ENCODE measurements at places on chromosomes 11 and 22.

- no peak for DNase-seq
These were observed 106.8 kb downstream of the ABTB2 start for GRCh38 chr11:34250732-34251588.

- no peak for DNase-seq
These were observed 10.7 kb downstream of the KRTAP5-5 start for GRCh38 chr11:1640076-1640946.

- DNase-seq, result no peak
These were observed 1.3 kb downstream of the PPP1CA start for GRCh38 chr11:67400251-67400941.

GRCh38 chr22:37817705-37818408 lies 5.3 kb upstream of the GALR3 start:
- DNase-seq, result no peak

GRCh38 chr11:126335463-126335760 lies 20.1 kb upstream of the ST3GAL4 start:
- DNase-seq, result no peak

GRCh38 chr11:117605331-117605730 lies 191.7 kb downstream of the DSCAML1 start:
- DNase-seq, result no peak

DNA sequence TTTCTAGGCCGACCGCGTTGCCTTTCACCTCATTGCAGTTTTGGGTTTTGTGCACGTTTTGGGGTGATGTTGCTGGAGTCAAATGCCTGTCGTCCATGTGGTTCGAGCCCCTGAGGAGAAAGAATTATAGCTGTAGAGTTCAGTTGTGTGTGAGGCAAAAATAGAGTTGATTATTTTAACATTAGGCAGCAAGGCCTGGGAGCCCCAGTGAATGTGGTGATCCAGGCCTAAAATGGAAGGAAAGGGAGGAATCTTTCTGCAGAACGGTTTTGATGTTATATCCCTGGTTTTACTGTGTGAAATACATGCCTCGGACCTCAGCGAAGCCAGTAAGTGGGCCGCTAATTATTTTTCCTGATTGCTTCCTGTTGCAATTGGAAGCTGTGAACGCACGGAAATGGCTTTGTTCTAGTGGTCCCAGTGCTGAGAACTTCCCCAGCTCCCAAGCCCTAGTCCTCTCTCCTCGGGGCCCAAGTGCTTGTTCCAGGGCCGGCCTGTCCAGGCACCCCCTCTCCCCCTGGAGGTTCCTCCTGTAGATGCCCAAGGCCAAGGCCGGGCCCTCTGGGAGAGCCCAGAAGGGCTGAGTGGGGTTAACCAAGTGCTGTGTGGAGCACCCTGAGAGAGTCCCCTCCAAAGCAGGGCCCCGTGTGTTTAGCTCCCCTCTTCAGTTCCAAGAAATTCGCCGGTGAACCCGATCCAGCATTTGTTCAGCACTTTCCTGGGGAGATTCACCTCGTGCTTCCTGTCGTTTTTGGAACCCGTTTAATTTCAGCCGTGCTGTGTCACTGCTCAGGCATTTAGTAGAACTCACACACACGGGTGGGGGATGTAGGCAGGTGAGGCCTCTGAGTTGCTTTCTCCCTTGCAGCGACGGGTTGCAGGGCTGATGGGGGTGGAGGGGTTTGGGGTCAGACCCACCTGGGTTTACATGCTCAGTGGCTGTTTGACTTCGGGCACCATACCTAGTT lies 2.1 kb downstream of the LRP5 start:
- DNase-seq, result no peak

- DNase-seq, result no peak
These were observed 163.0 kb upstream of the CCDC179 start for GRCh38 chr11:23023319-23023718.

DNA sequence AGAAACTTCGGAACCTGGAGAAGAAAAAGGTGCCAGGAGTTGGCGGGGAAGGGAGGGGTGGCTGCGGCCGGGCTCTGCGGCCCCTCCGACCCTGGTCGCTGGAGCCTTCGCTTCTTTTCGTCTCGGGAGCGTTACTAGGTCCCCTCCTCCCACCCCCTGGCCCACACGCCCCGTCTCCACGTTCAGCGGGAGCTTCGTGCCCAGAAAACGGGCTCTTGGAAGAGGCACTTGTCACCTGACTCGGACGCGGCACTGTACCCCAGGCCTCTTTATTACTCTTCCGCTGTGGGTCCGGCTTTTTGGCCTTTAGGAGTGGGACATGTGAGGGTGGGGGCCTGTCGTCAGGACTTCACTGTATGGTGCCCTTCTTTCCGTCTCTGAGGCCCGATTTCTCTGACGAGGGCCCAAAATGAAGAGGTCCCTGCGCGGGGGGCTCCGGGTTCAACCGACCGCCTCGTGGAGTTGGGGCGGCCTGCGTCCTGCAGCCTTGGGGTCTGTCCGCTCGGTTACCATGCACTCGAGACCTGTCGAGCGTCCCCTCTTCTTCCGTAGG lies 1.2 kb downstream of the CAPRIN1 start:
- DNase-seq, result no peak

GRCh38 chr22:40076702-40077645 lies 82.2 kb downstream of the FAM83F start:
- no peak for DNase-seq

GRCh38 chr11:16876837-16877236 lies 137.4 kb downstream of the PLEKHA7 start:
- DNase-seq, result no peak

DNA sequence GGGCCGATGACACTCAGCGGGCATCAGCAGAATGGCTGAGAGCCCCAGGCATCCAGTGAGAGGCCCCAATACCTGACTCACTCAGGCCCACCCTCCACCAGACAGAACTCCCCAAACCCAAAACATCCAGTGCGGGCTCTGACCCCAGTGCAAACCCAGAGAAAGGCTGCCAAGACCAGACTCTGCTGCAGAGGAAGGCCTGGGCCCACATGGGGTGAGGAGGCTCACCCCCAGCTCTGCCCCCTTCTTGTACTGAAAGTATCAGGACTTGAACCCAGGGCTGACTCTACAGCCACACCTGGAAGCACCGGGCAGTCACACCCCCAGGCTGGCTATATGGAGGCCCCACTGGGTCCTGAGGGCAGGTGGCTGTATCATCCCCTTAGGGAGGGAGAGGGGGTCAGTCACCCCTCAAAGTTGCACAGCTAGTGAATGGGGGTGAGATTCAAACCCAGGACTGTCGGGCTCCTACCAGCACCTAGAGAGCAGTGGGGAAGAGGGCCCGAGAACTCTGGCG lies 49.3 kb downstream of the IGLL1 start:
- DNase-seq, result no peak

DNA sequence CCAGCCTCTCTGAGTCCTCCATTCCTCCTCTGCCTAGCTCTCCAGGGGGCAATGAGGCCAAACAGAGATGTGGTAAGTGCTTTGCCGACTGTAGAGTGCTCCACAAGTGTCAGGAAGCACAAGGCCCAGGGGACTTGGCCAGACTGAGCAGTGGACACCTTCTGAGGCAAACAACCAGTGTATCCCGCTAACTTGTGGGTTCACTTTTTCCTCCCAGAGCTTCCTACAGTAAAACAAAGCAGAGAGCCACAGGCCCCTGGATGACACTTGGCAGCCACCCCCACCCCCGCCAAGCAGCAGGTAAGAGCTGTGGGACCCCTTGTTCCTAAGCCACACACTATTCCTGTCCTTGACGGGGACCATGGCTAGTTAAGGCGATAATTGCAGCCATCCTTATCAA lies 160.9 kb downstream of the CACNA1I start:
- DNase-seq, result no peak

GRCh38 chr11:106306942-106307341 lies 229.5 kb downstream of the AASDHPPT start:
- no peak for DNase-seq

DNA sequence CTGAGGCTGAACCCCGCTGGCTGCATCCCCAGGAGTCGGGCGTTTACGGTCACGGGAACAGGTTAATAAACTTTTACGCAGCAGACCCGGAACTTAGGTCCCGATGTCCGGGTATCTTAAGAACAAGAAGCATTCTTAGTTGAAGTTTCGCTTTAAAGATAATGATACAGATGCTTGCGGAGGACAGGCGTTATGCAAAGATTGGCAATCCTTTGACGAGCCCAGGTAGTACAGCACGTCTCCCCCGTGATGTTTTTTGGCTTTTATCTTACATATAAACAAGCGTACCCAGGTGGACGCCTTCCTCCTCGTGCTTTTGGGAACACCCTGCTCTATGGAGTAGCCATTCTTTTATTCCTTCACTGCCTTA lies 871 bp upstream of the TOLLIP start:
- no peak for DNase-seq

DNA sequence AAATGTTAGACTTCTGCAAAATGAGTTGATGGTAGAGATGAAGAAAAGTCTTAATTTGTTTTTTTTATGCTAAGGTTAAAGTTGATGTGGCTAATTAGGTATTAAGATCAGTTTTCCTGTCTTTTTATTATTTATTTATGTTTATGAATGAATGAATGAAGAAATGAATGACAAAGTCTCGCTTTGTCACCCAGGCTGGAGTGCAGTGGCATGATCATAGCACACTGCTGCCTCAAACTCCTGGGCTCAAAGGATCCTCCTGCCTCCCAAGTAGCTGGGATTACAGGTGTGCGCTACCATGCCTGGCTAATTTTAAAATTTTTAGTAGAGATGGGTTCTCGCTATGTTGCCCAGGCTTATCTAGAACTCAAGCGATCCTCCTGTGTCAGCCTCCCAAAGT lies 29.2 kb downstream of the MTMR3 start:
- no peak for DNase-seq

DNA sequence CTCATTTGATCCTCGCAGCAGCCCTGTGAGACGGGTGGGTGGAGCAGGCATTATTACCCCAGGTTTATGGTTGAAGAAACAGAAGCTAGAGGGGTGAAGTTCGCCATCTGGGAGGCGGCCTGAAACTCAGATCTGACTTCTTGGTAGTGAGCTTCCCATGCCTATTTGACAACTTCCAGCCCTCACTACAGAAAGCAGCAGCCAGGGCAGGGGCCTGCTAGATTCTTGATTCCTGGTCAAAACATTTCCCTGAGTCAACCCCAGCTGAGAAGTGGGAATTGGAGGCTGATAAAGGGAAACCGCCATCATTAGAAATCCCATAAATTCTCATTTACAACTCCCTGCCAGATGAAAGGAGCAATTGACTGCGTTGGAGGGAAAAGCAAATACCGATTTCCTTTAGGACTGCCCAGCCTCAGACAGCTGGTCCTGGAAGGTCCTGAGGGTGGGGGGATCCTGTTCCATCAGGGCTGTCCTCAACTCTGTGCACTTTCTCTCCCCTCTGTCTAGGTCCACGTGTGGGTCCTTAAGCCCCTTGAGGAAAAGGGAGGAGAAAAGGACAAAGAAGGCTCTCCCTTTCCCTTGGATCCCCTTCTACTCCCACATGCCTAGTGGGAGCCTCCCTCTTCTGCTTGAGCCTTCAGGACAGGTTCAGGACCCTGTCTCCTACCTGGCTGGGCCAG lies 10.2 kb upstream of the NECTIN1 start:
- DNase-seq, result no peak

- no peak for DNase-seq
These were observed 17.4 kb downstream of the DRD2 start for GRCh38 chr11:113457784-113458183.

GRCh38 chr11:60933416-60934123 lies 9.3 kb downstream of the TMEM132A start:
- no peak for DNase-seq

GRCh38 chr11:45663486-45664375 lies 1.7 kb downstream of the CHST1 start:
- no peak for DNase-seq

GRCh38 chr22:46563381-46564083 lies 26.1 kb upstream of the CELSR1 start:
- no peak for DNase-seq

DNA sequence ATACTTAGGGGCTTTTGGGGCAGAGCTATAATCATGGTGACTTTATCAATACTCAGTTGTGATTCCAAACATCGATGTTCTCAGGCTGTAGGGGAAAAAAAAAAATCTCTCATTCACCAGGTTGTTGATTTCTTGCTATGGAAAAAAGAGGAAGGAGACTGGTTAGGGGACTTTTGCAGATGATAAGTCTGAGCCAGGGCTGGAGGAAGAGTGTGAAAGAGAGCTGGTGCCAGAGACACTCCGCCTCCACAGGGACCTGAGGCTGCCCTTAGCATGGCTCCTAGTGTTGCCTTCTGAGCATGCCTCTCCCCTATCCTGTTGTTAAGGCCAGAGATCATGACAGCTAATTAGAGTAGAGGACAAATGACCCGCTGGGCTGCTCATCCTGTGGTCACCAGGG lies 16.9 kb downstream of the UPB1 start:
- DNase-seq, result no peak

- DNase-seq, result no peak
These were observed 247.6 kb downstream of the ETS1 start for GRCh38 chr11:128339792-128340191.

DNA sequence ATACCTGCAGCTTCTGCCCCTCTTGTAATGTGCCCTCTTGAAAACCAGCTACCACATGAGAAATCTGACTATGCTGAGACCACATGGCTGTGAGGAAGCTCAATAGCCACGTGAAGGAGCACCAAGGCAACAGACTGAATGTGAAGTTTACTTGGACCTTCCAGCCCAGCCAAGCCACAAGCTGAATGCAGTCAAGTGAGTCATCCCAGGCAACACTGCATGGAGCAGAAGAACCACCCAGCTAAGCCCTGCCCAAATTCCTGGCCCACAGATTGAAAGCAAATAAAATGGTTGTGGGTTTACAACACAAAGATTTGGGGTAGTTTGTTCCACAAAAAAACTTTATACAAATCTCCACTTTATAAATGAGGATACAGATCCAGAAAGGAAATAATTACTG lies 114.5 kb downstream of the TIMP3 start:
- DNase-seq, result no peak

- no peak for DNase-seq
These were observed 462.8 kb downstream of the INSC start for GRCh38 chr11:15577519-15577918.

- DNase-seq, result no peak
These were observed 4.9 kb downstream of the CLDN5 start for GRCh38 chr22:19519041-19519926.

DNA sequence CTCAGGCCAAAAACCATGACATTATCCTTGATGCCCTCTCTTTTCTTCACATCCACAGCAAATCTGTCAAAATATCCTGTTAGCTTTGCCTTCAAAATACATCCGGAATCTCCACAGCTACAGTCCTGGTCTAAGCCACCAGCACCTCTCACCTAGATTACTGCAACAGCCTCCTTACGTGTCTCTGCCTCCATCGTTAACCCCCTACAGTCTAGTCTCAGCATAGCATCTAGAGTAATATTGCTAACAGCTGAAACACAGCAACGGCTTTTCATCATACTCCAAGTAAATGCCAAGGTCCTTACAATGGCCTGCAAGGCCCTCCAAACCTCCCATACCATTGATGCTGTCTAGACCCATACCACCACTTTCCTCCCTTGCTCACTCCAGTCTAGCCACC lies 4.4 kb downstream of the TSG101 start:
- no peak for DNase-seq

- DNase-seq, result no peak
These were observed 31.6 kb downstream of the SGSM3 start for GRCh38 chr22:40401981-40402406.
